GM13977 (cell line): ENCODE measurements at places on chromosomes 6 and 20.

GRCh38 chr6:9248133-9248532, 812.8 kb upstream of the SLC35B3 start:
- no peak for DNase-seq

- no peak for DNase-seq
Measured at GRCh38 chr6:168153553-168153952, 74.5 kb upstream of the FRMD1 start.

- DNase-seq, result no peak
Measured at GRCh38 chr20:12287575-12287974, 369.9 kb downstream of the BTBD3 start.

DNA sequence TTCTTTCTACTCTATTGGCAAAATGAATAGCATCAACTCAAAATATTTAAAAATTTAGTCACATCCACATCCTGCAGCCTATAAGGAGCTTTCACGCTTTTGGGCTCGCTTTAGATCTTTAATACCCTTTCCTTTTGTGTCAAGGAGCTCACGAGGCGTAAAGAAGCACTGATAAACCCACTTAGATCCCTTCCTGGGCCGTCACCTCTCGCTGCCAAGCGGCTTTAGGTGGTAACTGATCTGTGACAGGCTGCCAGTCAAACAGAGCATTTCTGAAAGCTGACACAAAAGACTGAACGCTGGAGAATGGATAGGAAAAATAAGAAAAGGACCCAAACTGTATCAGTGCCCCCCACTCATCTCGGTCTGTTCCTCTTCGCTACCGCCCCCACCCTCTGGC, 385.7 kb upstream of the MMS22L start:
- peak; percentile 12 for DNase-seq

DNA sequence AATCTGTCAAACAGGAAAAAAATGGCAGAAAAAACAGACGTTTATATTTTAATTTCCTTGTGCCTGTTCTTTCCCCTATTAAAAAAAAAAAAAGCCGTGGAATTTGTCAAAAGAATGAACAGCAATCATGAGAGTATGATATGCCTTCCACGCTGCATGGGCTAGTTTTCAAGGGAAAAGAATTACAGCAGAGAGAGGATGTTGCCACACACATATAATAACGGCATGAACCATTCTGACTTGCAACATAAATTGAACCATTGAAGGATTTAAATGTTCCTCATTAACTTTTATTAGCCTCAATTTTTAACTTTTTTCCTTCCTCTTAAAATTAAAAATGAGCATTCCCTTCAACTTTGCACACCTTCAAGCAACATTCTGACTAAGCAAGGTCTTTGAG, 301.8 kb downstream of the FOXC1 start:
- no peak for DNase-seq

- DNase-seq, result no peak
Measured at GRCh38 chr20:62595491-62595890, 46.8 kb upstream of the SLCO4A1 start.

DNA sequence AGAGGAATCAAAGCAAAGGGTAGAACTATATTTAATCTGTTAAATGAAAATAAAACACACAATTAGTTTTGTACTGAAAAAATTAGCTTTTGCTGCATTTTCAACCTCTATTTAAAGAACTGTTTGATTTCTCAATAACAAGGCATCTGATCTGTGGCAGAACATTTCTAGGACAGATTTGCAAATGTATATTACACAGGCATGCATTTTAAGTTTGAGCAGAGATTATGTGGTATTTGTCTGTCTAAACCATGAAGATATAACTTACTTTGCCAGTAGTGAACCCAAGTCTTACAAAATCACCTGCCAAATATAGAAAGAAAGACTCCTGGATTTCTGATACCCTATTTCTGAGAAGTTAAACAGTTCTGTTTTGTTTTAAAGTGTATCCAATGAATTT, 71.9 kb downstream of the TFAP2B start:
- DNase-seq, result no peak

DNA sequence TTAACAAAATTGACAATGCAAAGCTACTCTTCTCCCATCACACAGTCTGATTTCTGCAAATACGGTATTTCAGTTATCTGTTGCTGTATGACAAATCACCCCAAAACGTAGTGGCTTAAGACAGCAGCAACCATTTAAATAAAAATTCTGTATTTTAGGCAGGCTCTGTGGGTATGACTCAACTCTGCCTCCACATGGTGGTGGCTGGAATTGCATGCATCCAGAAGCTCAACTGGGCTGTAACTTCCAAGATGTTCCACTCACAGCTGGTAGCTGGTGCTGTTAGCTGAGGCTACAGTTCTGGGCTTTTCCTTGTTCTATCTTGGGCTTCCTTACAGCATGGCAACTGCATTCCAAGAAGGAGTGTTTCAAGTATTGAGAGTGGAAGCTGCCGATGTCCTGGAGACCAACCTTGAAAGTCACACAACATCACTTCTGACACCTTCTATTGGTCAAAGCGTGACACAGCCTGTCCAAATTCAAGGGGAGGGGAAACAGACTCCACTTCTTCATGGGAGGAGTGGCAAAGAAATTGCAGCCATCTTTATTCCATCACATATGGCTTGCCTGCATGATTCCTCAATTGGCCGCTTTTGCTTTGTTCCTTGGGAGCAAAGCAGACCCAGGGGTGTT, 39.7 kb upstream of the TULP1 start:
- peak; percentile 34 for DNase-seq

DNA sequence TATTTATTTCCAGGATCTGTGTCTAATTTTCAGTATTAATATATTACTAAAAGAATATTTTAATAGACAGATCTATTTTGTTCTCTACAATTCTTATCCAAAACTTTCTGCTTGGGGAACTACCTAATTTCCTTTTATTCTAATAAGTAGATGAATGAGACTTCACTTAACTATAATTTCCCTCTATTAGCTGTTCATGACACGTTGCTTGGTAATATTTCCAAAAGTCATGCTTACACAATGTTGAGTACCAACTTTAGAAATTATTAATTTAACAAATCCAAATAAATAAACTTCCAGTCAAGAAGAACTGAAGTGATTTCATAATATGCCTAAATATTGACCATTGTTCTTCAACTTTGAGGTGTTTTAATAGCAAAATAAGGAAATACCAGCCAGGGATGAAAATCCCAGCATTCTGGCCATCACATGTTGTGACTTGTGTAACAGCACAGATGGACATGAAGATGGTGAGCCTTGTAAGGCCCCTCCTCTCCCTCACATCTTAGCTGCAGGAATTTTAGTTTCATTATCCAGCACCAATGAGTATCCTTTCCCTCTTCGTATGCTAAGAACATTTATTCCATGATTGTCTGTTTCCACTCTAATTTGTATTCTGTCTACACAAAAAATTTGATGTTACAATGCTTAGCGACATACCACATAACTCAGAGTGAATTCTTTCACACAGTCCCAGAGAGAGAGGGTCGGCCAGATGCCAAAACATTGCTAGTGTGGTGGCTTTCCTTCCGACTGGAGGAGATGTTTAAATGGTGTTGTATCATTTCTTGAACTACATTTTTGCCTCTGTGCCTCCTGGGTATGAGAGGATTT, 137.5 kb downstream of the FOXA2 start:
- no peak for DNase-seq
